Vagina (tissue), 2 donors: ENCODE measurements at places on chromosomes 6 and 20. TPM values are rescaled to one million over a fixed set of nuclear protein-coding genes. Genes with fewer than 3 reads are reported as not detected.

The RSPH4A gene
- total RNA-seq, result not detected

GRCh38 chr6:124441450-124441849 is 520.8 kb upstream of the RNF217 start:
- no peaks in the 10 kb centered on the region for H3K4me1 ChIP-seq
- H3K27me3 ChIP-seq, result no peaks in the 10 kb centered on the region
- DNase-seq, result no peak
- no peak overlapping the region for H3K27ac ChIP-seq
- no peak overlapping the region for H3K4me3 ChIP-seq

DNA sequence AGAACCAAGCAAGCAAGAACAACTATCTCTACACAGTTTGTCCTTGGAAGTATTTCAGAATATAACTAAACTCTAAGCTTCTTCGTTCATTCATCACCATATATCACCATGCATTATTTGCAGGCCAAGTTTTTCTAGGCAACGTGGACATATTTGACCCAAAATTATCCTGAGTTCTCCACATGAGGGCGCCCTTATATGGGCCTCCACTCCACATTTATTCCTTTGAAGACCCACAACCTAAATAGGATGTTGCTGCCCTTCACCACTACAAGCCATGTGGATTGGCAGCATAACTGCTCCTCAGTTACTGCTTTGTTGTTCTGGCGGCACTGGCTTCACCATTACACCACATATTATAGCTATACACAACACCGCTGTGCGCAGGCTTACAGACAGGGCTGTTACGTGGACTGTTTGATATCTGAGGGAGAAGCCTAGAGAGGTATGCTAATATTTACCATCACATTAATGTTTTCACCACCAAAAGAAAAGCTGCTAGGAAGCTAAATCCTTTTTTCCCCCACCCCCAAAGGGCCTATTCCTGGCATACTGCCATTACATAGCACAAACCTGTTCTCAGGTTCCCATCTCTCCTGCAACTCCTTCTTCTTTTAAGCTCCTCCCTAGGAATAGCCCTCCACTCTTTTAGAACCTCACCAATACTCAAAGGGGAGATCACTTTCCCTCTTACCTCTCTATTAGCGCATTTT is 411.7 kb downstream of the C6orf118 start:
- no peak overlapping the region for H3K27ac ChIP-seq
- no peaks in the 10 kb centered on the region for H3K36me3 ChIP-seq
- H3K4me1 ChIP-seq, result no peaks in the 10 kb centered on the region
- H3K27me3 ChIP-seq, result no peaks in the 10 kb centered on the region
- DNase-seq, result no peak

- DNase-seq, result no peak
- no peak overlapping the region for H3K27ac ChIP-seq
- no peaks in the 10 kb centered on the region for H3K27me3 ChIP-seq
- H3K4me3 ChIP-seq, result no peak overlapping the region
- H3K36me3 ChIP-seq, result no peaks in the 10 kb centered on the region
These were observed 95.7 kb upstream of the MYLIP start for GRCh38 chr6:16033214-16033613.

- no peak overlapping the region for H3K27ac ChIP-seq
- H3K4me3 ChIP-seq, result no peak overlapping the region
- H3K36me3 ChIP-seq, result no peaks in the 10 kb centered on the region
- H3K4me1 ChIP-seq, result peaks cover 16% of the 10 kb centered on the region
- H3K27me3 ChIP-seq, result no peaks in the 10 kb centered on the region
These were observed 10.6 kb upstream of the RBBP8NL start for GRCh38 chr20:62437927-62438326.

The BEND6 gene
- total RNA-seq, result 1.5 TPM

DNA sequence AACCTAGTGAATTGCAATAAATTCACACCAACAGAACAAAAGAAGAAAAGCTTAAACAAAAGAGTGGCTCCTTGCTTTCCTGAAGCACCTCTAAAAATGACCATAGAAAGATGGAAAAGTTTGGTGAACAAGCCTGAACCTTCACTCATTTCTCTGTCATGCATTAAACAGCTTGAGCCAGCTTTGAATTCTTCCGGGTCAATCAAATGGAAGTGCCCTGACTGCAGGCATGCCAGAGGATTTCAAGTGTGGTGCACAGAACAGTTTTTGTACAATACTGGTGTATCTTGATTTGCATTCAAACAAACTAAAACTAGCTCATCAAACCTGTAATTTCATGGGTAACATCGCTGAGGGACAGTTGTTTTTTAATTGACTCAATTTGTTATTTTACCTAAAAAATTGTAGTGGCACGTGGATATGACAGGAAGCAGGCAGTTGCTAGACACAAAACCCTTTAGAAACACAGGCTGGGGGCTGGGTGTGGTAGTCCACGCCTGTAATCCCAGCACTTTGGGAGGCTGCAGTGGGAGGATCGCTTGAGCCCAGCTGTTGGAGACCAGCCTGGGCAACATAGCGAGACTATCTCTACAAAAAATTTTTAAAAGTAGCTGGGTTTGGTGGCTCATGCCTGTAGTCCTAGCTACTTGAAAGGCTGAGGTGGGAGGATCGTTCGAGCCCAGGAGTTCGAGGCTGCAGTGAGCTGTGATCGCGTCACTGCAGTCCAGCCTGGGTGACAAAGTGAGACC is 9.1 kb downstream of the CASS4 start:
- no peaks in the 10 kb centered on the region for H3K27me3 ChIP-seq
- no peaks in the 10 kb centered on the region for H3K4me1 ChIP-seq
- H3K36me3 ChIP-seq, result no peaks in the 10 kb centered on the region
- peak; percentile 25 for DNase-seq
- H3K27ac ChIP-seq, result no peak overlapping the region

DNA sequence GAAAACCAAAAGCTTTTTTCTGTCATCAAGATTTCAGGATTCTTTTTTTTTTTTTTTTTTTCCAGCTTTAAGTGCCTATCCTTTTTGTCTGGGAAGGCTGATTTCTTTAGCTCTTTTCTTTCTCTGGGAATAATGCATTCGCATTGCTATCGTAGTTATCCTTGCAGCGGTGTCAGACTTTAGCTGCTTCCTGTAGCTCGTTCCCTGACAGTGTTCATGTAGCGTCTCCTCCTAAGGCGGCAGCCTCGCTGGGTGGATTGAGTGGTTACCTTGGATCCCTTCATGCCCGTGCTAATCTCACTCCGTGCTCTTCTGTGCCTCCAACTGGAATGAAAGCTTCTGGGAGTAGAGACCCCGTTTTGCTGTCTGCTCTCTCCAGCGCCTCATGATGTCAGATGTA is 43.1 kb downstream of the UST start:
- H3K36me3 ChIP-seq, result no peaks in the 10 kb centered on the region
- no peaks in the 10 kb centered on the region for H3K4me1 ChIP-seq
- no peak for DNase-seq
- H3K27ac ChIP-seq, result no peak overlapping the region

GRCh38 chr20:47196091-47197081 is 160.1 kb downstream of the ZMYND8 start:
- DNase-seq, result no peak
- no peaks in the 10 kb centered on the region for H3K4me1 ChIP-seq
- H3K36me3 ChIP-seq, result no peaks in the 10 kb centered on the region

- H3K4me1 ChIP-seq, result peaks cover 74% of the 10 kb centered on the region
- no peaks in the 10 kb centered on the region for H3K36me3 ChIP-seq
These were observed 2.0 kb downstream of the ACSS1 start for GRCh38 chr20:25055711-25056495.

The SDC4 gene
- total RNA-seq, result 62.6 TPM

The ZNF334 gene
- total RNA-seq, result 5.4 TPM

- no peaks in the 10 kb centered on the region for H3K4me1 ChIP-seq
- no peak overlapping the region for H3K27ac ChIP-seq
- H3K4me3 ChIP-seq, result no peak overlapping the region
- H3K27me3 ChIP-seq, result no peaks in the 10 kb centered on the region
- no peaks in the 10 kb centered on the region for H3K36me3 ChIP-seq
These were observed 308.6 kb upstream of the ZFP64 start for GRCh38 chr20:52500157-52500556.
